ENCODE measurements at places on chromosomes 1 and 21.

DNA sequence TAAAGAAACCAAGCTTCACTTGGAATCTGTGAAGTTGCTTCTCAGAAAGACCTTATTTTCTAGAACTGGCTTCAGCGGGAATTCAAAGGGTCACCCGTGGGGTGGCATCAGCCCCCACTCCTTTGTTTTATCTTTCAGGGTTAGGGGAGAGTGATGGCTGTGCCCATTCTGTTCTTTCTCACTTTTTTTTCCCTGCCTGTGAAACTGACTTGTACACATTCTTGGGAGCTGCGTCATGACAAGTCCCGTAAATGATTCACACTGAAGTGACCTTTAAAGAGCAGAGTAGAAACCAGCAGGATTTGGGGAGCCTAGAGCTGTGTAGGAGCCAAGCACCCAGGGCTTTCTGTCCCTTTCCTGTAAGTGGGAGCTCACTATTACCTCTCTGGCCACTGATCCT is 43.8 kb downstream of the SLC44A3 start:
- no peak for DNase-seq

GRCh38 chr1:224266915-224267856 is 62.8 kb downstream of the NVL start:
- DNase-seq: no peak

GRCh38 chr1:21318057-21318713 is 27.9 kb upstream of the ECE1 start:
- DNase-seq: no peak

DNA sequence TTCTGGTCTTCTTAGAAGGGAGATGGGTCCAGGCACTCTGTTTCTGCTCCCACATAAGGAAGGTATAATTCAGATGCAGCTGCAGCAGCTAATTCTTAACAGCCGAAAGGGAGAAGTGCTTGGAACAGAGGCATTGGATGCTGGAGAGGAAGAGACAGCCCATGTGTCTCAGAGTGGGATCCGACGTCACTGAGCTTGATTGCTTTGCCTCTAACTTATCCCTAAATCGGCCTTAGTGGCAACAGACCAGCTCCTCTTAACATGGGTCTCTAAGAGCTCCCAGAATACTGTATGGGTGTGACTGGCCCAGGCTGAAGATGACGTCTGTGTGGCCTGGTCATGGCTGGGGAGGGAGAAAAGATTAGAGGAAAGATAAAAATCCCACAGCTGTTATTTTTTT is 40.7 kb upstream of the KCND3 start:
- no peak for DNase-seq

- DNase-seq: no peak
Measured at GRCh38 chr21:26795866-26796329, 49.3 kb downstream of the ADAMTS1 start.

DNA sequence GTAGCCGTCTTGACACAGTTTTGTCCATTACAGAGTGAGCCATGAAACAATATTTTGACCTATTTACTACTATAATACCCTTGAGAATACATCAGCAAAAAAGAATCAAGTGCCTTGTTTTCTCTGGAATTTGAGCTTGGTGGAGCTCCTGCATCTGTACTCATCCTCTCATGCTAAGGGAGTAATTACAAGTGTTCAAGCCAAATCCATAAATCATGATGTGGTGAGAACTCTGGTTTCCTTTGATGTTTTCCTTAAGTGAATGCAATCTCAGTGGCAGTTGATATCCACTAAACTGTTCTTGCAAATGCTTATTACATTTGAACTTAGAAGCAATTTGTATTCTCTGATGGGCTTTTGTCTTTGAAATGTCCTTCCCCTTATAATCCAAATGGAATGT is 824.6 kb upstream of the TMPRSS15 start:
- DNase-seq: no peak

DNA sequence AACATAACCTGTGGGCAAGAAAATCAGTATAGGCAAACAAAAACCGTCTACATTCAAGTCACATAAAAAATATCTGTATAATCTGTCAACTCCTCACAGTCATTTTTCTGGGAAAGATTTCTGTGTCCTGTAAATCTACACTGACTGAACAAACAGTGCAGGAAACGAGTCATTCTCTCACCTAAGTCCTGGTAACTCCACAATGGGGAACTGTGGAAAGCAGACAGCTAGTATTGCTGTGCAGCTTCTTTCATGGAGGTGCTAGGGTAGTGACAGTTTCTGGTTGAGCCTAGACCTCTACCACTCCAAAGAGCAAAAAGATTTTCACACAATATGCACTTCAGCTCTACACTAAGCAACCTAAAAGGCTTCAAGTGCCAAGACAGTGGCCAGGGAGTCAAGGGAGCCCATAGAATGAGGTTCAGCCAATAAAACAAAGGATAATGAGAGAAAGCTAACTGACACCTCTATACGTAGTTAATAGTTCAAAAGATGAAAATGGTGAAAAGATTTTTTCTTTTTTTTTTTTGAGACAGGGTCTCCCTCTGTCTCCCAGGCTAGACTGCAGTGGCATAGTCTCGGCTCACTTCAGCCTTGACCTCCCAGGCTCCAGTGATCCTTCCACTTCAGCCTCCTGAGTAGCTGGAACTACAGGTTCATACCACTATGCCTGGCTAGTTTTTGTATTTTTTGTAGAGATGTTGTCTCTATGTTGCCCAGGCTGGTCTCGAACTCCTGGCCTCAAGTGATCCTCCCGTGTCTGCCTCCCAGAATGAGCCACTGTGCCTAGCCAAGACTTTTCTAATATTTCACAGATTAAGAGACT is 5.5 kb downstream of the PTP4A2 start:
- no peak for DNase-seq

- DNase-seq: no peak
Measured at GRCh38 chr21:34698270-34699015, 29.6 kb downstream of the CLIC6 start.

DNA sequence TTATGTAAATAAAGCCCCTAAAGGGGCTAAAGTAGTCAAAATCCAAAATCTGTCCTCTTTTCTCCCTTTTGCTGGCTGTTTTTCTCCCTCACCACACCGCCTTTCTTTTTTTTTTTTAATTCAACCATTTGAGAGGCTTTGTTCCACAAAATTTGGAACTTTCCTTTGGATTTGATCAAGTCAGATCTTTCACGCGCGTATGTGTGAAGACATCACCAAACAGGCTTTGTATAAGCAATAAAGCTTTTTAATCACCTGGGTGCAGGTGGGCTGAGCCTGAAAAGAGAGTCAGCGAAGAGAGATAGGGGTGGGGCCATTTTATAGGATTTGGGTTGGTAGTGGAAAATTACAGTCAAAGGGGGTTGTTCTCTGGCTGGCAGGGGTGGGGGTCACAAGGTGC is 5.3 kb upstream of the HPDL start:
- no peak for DNase-seq

DNA sequence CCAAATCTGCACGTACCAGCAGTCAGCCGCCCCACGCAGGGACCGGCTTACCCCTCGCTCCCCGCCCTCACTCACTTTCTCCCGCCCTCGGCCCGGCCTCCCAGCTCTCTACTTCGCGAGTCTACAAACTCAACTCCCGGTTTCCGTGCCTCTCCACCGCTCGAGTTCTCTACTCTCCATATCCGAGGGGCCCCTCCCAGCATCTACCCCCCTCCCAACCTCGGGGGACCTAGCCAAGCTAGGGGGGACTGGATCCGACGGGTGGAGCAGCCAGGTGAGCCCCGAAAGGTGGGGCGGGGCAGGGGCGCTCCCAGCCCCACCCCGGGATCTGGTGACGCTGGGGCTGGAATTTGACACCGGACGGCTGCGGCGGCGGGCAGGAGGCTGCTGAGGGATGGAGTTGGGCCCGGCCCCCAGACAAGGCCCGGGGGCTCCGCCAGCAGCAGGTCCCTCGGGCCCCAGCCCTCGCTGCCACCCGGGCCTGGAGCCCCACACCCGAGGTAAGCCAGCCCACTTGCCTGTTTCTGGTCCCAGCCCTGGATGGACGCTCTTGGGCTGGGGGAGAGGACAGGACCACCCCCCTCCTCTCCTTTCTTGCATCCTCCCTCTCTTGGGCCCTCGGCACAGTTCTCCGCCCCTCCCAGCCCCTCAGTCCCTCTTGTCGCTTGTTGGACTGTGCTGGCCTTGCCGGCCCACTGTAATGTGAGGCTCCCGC is at the start of gene ARTN:
ARTN (plus strand) TSS at position 416 of the 715 bp plus-strand sequence. CDS start 1,856 bp downstream, outside the sequence.
- no peak for DNase-seq

DNA sequence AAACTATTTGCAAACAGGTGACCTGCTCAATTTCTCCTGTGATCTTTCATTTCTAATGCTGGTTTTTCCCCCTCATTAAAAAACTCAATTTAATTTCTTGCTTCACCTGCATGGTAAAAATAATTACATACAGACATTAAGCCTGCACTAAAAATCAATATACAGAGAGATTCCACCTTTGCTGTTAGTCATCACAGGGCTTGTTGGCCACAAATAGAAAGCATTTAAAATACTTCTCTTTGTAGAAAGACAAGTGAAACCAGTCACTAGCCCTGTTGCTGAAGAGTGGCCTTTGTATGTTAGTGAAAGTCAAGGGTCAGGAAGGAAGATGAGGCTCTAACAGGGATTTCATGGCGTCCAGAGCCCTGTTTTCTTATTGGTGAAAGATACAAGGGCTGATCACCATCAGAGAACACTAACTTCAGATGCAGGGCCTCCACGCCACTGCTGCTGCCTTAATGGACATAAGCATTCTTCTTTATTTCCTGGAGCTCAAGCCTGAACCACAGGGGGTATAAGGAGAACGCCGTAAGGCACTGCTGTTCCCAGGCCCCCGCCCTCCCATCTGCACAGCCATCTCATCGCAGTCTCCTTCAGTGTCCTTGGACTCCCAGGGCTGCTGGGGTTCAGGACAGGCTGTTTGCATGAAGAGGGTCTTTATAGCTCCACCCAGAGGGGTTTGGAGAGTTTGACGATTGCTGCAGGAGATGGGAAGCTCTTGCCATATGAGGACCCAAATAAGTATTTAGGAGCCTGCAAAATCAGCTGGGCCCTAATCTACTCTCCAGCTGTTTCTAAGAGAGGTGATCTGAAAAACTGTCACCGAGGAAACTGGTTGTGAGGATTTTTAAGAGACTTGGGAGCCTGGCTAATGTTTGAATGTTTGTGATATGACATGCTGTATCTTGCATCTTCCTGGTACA is 117.3 kb upstream of the IRF2BP2 start:
- no peak for DNase-seq

DNA sequence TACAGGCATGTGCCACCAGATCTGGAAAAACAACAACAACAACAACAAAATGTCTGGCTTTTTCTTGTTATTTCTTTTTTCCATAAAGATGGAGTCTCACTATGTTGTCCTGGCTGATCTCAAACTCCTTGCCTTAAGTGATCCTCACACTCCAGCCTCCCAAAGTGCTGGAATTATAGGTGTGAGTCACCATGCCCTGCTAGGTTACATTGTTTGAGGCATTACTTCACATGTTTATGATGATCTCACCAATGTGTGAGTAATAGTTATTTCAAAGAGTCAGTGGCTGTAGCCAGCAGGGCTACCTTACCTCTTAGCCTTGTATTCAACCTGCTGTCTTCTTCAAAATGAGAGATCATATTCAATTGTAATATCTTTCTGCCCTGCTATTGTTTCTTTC is 445.7 kb downstream of the AMY1C start:
- DNase-seq: no peak

DNA sequence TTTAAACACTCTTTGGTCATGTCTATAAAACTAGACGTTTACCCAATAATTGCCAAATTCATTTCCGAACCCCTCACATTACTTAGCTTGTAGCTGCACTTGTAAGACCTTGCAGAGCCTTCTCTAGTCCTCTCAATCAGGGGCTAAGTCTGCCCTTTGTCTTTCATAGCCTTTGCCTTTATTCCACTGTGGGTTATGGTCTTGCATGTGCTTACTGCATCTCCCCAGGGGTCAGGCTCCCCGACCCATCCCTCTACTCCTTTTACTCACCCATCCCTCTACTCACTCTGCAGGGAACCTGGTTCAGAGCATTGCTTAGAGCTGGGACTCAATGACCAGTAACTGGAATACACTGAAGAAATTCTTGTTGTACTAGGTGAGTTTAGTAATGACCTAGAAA is 235.4 kb downstream of the PCP4 start:
- no peak for DNase-seq

Measured in activated CD8-positive, alpha-beta memory T cell treated with anti-CD3 and anti-CD28 coated beads for 24 hours (primary cell).